Panc1 (cell line): ENCODE measurements at places on chromosomes 1 and 21.

GRCh38 chr1:204628868-204629267 is 56.7 kb downstream of the LRRN2 start:
- no peak overlapping the region for H3K4me3 ChIP-seq
- H3K27ac ChIP-seq = no peak overlapping the region
- H3K36me3 ChIP-seq = no peaks in the 10 kb centered on the region
- H3K4me1 ChIP-seq = peaks cover 6% of the 10 kb centered on the region
- no peaks in the 10 kb centered on the region for H3K27me3 ChIP-seq

DNA sequence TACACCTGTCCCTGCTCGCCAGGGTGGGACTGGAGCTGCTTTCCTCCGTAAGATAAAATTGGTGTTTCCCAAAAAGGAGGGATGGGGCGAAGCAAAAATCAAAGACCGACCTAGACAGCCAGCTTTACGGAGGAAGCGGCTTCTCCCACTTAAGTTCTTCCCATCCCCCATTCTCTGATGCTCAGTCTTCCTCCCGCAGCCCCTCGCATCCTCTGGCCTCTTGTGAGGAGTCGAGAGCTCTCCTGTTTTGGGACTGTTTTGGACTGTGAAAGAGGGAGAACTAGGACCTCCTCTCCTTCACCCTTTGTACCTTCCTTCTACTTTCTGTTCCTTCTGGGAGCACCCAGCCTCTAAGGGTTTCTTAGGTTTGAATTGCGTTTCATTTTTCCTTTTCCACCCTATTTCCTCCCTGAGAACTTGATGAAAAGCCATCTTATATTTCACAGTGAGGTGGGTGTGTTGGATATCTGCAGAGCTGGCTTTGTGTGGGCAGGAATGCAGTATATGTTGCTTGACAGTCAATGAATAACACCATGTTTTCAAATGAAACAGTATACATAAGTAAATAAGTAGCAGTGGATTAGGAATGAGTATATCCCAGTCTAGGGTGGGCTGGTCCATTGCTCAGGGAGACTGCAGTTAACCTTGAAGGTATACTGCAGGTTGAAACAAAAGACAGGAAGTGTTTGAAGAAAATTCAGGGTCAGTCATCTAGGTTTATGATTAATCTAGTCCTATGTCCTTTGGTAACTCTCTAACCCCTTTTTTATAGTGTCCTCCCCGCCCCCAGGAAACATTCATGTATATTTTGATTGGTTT is 848 bp downstream of the CTTNBP2NL start:
- peaks cover 2% of the 10 kb centered on the region; the same call in 1 of the 2 replicates for H3K36me3 ChIP-seq
- H3K4me1 ChIP-seq = peaks cover 27% of the 10 kb centered on the region
- H3K27ac ChIP-seq = peak overlapping the region; percentile 92

- no peak overlapping the region for H3K27ac ChIP-seq
- H3K36me3 ChIP-seq = no peaks in the 10 kb centered on the region
- no peak for DNase-seq
- no peaks in the 10 kb centered on the region for H3K27me3 ChIP-seq
Measured at GRCh38 chr1:177329871-177330270, 159.1 kb downstream of the BRINP2 start.

- no peaks in the 10 kb centered on the region for H3K4me1 ChIP-seq
- no peaks in the 10 kb centered on the region for H3K27me3 ChIP-seq
- H3K4me3 ChIP-seq = no peak overlapping the region
- no peak overlapping the region for H3K27ac ChIP-seq
Measured at GRCh38 chr1:99554727-99555126, 91.2 kb upstream of the PALMD start.

DNA sequence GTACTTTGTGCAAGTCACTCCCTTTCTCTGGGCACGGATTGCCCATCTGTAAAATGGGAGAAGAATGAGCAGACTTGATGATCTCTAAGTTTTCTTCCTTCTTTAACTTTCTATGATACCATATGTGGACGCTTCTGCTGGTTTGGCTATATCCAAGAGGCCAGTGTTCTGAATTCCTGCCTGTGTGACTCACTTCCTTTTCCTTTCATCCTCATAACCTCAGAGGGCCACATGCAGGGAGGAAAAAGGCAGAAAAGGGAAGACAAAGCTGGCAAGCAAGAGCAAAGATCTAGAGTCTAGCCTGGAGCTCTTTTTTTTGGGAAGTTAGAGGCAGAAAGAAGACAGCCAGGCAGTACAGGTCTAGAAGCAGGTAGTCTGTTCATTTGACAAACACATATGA is 151.2 kb downstream of the OMA1 start:
- peak; percentile 45 for DNase-seq
- peaks cover 9% of the 10 kb centered on the region for H3K4me1 ChIP-seq
- no peak overlapping the region for H3K27ac ChIP-seq
- H3K27me3 ChIP-seq = no peaks in the 10 kb centered on the region
- no peaks in the 10 kb centered on the region for H3K36me3 ChIP-seq
